Lung microvascular endothelial cell (primary cell): ENCODE measurements at places on chromosomes 6 and 20.

DNA sequence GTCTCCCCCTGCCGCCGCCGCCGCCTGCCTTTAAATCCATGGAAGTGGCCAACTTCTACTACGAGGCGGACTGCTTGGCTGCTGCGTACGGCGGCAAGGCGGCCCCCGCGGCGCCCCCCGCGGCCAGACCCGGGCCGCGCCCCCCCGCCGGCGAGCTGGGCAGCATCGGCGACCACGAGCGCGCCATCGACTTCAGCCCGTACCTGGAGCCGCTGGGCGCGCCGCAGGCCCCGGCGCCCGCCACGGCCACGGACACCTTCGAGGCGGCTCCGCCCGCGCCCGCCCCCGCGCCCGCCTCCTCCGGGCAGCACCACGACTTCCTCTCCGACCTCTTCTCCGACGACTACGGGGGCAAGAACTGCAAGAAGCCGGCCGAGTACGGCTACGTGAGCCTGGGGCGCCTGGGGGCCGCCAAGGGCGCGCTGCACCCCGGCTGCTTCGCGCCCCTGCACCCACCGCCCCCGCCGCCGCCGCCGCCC lies 474 bp downstream of the CEBPB start:
- DNase-seq: peak; percentile 44

DNA sequence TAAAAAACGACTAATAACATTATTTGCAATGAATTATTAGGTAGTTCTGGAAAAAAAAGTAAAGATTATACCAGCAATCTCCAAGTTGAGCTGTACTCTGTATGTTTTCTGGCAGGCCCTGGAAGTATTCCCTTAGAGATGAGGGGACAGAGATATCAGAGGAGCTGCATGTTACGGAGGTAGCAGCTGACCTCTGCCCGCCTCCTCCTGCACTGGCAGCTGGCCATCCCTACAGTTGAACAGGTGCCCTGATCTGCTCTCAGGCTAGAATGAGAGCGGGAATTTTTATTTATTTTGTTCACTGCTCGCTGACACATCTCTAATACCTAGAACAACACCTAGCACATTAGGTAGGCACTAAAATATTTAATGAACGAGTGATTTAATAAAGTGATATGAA lies 23.1 kb downstream of the FBXL4 start:
- DNase-seq: no peak

DNA sequence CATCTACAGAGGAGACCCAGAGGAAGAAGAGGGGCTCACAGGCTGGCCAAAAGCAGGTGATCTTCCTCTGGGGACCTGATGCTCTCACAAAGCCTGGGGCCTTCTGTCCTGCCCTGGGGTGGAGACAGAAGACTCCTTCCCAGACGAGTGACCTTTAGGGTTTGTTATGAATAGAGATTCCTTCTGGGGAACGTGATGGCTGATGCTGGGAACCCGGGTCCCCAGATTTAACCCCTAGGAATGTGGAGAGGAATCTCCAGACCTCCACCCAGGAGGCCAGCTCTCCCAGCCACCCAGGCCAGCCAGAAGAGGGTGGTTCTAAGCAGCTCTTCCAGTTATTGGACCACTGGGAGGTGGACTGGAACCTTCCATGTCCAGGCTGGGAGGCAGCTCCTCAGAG lies 16.8 kb upstream of the CCN5 start:
- no peak for DNase-seq

DNA sequence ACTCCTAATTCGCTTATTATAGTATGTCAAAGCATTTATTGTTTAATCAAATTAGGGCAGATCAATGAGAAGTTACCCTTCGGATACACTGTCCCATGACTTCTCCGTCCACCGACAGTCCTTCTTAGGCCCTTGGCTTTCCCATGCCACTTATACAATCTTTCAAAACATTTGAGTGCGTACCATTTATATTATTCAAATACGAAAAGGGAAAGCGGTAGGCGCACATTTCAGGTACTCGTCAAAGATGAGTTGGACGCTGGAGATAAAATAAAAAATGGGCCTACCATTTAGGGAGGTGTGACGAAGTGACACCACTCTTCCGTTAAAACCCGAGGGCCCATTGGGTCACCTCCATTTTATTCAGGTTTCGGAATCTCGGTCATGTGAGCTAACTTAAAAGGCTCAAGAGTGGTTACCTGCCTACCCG lies 542 bp upstream of the AFG1L start:
- no peak for DNase-seq

GRCh38 chr20:8790442-8791074 lies 278.3 kb upstream of the PLCB4 start:
- DNase-seq: peak; percentile 60

GRCh38 chr6:137471986-137472385 lies 22.2 kb downstream of the OLIG3 start:
- no peak for DNase-seq

- DNase-seq: no peak
These were observed 279.6 kb downstream of the NRN1 start for GRCh38 chr6:5726976-5727718.

- no peak for DNase-seq
These were observed 42.5 kb downstream of the PANK2 start for GRCh38 chr20:3931664-3932063.

GRCh38 chr6:43570876-43571441 lies 4.9 kb downstream of the XPO5 start:
- no peak for DNase-seq

DNA sequence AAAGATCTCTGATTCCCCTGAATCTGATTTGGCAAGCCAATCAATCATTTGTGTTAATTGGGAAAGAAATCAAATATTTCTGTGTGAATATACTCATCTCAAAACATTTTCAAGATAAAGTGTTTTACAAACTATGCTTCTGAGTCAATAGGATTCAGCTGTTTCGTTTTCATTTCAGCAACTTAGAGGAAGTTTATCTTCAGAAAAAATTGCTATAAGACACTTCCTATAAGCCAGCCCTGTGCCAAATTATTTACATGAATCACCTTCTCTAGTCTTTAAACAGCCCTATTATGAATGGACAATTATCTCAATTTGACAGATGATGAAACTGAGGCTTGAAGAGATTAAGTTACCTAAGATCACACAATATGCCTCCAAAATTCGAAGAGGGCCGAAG lies 10.9 kb downstream of the DEFB129 start:
- DNase-seq: no peak

DNA sequence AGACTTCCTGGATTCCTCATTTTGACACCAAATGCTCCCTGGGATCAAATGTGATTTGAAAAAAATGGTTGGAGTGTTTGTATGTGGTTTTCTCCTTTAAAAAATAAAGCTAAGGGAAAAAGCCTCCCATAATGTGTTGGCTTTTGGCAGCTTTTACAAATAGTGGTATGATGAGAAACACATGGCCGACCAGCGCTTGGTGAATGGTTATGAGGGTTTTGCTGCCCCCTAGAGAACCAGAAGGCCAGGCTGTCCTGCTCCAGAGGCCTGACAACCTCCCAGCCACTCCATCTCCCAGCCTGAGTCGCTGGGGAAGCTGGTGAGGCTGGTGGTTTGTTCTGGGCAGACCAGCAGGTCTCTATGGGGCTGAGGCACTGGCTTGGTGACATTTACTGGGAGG lies 69.3 kb downstream of the CLIC5 start:
- no peak for DNase-seq

DNA sequence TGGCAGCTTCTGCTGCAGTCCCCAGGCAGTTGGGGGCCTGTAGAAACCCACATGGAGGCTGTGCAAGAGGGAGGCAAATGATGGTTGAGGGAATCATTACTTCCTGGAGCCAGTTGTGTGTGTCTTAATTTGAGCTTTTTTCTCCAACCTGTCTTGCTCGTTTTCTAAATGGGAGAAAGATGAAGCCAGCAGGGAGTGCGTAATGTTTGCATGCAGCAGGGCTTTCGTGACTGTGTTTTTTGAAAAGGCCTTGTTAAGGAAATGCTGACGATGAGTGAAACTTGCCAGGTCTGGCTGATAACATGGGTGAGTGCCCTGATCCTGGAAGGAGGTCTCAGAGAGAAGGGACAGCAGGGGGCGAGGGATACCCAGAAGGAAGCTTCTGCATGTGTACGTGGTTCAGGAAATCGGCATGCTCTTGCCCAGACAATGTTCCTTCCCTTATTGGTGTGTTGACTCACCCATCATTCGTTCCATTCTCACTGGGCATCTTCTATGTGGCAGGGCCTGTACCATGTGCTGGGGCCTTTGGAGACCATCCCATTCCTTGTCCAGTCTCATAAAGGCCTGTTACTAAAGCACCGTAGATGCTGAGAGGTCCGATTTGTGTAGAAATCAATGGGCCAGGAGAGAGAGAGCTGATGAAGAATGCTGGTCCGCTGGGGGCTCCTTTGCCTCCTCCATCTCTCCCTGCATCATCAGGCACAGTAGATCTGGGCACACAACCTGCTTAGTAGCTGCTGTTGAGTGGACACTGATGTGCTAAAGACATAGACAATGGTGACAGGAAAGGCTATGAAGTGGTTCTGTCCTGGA lies 27.4 kb downstream of the GLP1R start:
- DNase-seq: no peak

GRCh38 chr6:7194657-7195056 lies 86.9 kb downstream of the RREB1 start:
- no peak for DNase-seq

- peak; percentile 48 for DNase-seq
These were observed 30.9 kb downstream of the MAP3K5 start for GRCh38 chr6:136761227-136761922.

- DNase-seq: peak; percentile 94
These were observed 67.0 kb downstream of the TNFRSF21 start for GRCh38 chr6:47242483-47243386.

DNA sequence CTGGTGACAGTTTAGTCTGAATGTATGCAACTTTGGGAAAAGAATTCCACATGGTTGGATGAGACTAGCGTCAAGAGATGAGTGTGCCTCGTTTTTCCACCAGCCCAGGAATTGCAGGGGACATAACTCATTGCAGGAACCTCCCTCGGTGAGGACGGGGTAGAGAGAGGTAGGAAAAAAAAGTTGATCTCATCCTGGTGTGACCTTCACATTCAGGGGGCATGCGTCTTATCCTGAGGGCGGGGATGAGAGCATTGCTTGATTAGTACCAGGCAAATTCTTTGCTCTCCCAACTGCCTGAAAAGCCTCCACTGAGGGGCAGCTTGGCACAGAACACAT lies 11.8 kb downstream of the TLDC2 start:
- no peak for DNase-seq

DNA sequence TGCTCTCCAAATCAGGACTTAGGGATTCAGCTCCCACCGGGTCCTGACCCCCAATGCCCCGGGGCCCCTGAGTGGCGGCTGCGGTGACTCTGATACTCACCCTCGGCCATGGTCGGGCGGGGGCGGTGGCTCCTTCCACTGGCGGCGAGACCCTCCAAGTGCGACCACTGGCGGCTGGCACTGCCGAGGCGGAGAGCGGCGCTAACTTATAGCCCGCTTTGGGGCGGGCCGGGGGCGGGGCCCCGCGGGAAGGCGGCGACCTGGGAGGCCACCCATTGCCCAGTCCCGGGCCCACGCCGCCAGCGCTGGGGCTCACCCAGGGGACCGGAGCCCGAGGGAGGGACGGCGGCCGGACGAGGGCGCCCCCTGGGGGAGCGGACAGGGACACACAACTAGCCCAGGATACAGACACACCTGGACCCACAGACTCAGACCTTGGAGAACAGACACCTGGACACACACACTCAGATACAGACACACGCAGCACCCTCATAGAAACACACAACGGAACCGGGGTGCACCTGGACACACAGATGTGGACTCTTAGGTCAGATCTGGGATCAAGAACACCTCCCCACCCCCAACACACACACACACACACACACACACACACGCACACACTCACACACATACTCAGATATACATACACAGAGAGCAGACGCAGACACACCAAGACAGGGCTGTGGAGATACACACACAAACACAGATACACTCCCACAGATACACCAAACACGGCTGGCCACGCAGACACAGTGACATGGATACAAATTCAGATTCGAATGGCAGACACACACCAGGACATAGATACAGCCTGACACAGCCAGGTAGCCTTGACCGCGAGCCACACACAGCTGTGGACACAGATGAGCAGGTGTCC lies at the start of gene TGM2:
TSS of gene TGM2 (minus strand) at position 182 of the 877 bp plus-strand sequence. CDS start at position 110, 72 bp downstream.
- DNase-seq: peak; percentile 90

DNA sequence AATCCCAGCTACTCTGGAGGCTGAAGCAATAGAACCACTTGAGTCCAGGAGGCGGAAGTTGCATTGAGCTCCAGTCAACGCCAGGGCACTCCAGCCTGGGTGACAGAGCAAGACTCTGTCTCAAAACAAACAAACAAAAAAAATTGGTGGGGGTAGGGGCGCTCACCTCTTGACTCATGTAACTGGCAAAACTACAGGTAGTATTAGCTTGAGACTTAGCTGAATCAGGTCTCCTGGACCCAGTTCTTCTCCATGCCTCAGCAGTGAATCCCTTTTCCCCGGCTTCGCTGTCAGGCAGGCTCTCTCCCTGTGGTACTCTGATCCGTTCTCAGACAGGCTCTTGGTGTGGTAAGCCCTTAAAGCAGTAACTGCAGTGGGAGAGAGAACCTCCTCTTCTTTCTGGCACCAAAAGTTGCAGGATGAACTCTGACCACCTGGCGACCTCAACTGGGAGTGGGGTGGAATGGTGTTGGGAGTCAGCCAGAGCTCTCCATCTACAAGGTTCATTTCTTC lies 12.9 kb downstream of the SLC9A8 start:
- DNase-seq: no peak

DNA sequence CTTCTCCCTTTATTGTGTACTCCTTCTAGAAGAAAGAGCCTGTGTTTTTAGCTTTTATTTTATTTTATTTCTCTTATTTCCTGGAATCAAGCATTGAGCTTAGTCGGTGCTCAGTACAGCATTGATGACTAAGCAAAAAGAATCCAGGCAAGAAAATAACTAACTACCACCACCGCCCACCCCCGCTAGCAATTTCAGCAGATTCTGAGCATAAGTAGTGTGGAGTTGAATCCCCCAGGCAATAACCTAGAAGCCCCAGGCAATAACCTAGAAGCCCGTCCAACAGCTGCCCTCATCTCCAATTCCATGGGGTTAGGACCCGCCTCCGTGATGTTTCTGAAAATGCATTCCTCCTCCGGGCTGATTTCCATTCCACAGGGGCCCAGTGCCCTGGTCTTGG lies 258.0 kb upstream of the TAB2 start:
- DNase-seq: no peak

GRCh38 chr6:68233623-68234022 lies 401.5 kb upstream of the ADGRB3 start:
- DNase-seq: no peak

- no peak for DNase-seq
These were observed 488.4 kb upstream of the MMS22L start for GRCh38 chr6:97771372-97771771.
